ENCODE measurements at places on chromosomes 16 and 17.
A peak's percentile ranks its signal among the peaks of the same experiment; 100 is the strongest.

DNA sequence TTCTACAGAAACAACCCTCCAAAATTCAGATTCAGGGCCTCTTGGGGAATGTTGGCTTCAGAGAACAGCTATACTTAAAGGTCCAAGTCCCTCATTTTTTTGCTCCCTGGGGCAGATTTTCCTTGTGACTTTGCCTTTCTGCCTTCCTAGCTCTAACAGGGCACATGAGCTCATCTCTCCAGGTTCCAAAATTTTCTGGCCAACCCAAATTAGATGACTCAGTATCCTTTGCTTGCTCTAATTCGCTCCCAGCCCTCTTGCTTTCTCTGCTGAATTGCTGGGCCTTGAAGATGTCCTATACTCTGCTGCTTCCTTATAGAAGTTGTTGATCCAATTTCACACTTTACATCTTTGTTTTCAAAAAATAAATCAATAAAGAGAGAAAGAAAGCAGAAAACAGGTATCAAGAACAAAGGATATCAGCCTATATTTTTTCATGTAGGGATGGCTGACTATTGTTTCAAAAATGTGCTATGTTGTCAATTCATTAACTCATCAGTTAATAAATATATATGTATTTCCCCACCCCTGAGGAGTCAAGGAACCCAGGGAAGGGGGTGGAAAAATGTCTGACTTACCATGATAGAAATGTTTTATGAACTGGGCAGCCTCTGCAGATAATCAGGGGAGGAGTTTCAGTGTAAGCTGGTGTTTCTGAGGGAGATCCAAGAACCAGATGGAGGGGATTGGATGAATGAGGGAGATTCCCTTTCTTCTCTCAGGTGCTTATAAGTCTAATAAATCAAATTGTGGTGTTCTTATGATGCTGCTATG is 1.0 kb upstream of the KRTAP4-2 start:
- DNase-seq, result no peak
- no peaks in the 10 kb centered on the region for H3K4me1 ChIP-seq
- H3K4me3 ChIP-seq, result no peak overlapping the region
- H3K27ac ChIP-seq, result no peak overlapping the region
- H3K36me3 ChIP-seq, result no peaks in the 10 kb centered on the region

GRCh38 chr16:30090610-30091331 is 953 bp downstream of the TBX6 start:
- H3K36me3 ChIP-seq, result peaks cover 22% of the 10 kb centered on the region
- H3K27ac ChIP-seq, result peak overlapping the region; percentile 49
- no peak overlapping the region for H3K4me3 ChIP-seq

DNA sequence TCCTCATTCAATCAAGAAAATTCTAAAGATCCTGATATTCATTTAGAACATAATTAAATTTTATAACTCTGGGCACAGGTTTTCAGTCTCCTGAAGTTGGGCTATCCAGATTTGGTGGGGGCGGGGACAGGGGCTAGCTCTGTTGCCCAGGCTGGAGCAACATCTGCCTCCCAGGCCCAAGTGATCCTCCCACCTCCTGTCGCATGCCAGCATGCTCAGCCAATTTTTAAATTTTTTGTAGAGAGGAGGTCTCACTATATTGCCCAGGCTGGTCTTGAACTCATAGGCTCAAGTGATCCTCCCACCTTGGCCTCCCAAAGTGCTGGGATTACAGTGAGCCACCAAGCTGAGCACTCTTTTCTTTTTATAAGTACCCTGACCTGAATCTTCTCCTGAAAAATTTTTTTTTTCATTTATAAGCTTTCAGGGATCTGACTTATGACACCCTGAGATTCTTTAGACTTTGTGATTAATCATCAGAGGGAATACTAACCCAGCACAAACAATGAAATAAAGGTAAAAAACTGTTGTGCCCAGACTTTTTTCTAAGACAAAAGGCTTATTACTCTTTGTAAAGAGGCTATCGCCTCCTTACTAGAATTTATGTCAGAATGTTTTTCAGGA is 62.6 kb downstream of the TUBD1 start:
- no peaks in the 10 kb centered on the region for H3K27me3 ChIP-seq
- peaks cover 8% of the 10 kb centered on the region for H3K36me3 ChIP-seq
- H3K27ac ChIP-seq, result peak overlapping the region; percentile 96
- peak overlapping the region; percentile 65 for H3K4me3 ChIP-seq
- DNase-seq, result no peak

- no peak overlapping the region for H3K27ac ChIP-seq
- H3K27me3 ChIP-seq, result no peaks in the 10 kb centered on the region
- H3K4me1 ChIP-seq, result peaks cover 46% of the 10 kb centered on the region
- DNase-seq, result peak; percentile 41
Observed at GRCh38 chr17:36602924-36603384, 1.6 kb downstream of the MRM1 start.

GRCh38 chr16:12193692-12194091 is 217.2 kb downstream of the SNX29 start:
- DNase-seq, result no peak
- no peak overlapping the region for H3K4me3 ChIP-seq
- no peaks in the 10 kb centered on the region for H3K36me3 ChIP-seq
- H3K4me1 ChIP-seq, result peaks cover 13% of the 10 kb centered on the region
- H3K27ac ChIP-seq, result no peak overlapping the region
- H3K27me3 ChIP-seq, result no peaks in the 10 kb centered on the region

DNA sequence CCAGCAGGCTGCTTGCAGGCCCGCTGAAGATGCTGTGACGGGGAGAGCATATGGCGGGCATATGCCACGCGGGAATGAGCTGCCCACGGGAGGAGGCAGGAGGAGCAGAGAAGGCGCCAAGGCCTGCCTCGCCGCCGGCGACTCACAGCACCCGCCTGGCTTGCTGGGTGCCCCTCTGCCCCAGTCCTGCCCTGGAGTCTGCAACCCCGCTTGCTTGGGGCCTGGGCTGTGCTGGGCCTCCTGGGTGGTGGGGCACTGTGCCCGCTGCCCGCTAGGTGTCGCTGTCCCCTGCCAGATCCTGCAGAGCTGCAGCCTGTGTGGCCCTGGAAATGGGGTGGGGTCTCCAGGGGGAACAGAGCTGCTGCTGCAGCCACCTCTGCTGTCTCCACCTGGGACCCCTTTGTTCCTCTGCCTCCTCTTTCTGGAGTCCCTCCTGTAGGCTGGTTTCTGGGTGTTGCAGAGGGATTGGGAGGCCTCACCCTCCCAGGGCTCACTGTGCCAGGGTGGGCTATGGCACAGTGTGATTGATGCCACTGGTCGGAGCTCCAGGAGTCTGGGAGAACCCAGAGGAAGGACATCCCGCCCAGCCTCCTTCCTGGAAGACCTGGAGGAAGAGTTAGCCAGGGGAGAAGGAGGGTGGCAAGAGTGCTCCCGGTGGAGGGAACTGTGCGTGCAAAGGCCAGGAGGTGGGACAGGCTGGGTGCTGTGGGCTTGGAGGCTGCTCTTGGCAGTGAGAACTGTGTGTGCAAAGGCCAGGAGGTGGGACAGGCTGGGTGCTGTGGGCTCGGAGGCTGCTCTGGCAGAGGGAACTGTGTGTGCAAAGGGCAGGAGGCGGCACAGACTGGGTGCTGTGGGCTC is 141.0 kb upstream of the CIBAR2 start:
- DNase-seq, result peak; percentile 39
- H3K36me3 ChIP-seq, result no peaks in the 10 kb centered on the region
- H3K27ac ChIP-seq, result no peak overlapping the region
- no peaks in the 10 kb centered on the region for H3K4me1 ChIP-seq

DNA sequence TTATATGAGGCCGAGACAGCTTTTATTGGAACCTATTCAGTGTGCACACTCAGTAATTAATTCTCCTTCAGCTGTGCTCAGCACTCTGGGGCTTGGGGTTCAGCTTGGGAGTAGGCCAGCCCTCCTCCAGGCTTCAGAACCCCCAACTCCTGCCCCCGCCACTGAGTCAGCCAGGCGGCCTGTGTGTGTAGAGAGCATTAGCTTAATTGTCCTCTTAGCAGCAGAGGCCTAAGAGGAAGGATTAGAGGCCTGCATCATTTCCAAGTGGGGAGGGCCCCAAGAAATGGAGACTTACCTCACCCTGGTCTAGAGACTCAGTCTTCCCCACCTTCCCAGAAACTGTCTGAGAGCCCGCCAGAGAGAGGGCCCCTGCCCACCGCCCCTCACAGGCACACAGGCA is 772 bp downstream of the PRSS53 start:
- no peaks in the 10 kb centered on the region for H3K27me3 ChIP-seq
- no peak for DNase-seq
- H3K4me1 ChIP-seq, result peaks cover 6% of the 10 kb centered on the region

- DNase-seq, result no peak
- no peaks in the 10 kb centered on the region for H3K27me3 ChIP-seq
- H3K27ac ChIP-seq, result no peak overlapping the region
- no peaks in the 10 kb centered on the region for H3K36me3 ChIP-seq
- H3K4me1 ChIP-seq, result peaks cover 15% of the 10 kb centered on the region
Observed at GRCh38 chr17:40306395-40306794, 2.6 kb upstream of the RARA start.

DNA sequence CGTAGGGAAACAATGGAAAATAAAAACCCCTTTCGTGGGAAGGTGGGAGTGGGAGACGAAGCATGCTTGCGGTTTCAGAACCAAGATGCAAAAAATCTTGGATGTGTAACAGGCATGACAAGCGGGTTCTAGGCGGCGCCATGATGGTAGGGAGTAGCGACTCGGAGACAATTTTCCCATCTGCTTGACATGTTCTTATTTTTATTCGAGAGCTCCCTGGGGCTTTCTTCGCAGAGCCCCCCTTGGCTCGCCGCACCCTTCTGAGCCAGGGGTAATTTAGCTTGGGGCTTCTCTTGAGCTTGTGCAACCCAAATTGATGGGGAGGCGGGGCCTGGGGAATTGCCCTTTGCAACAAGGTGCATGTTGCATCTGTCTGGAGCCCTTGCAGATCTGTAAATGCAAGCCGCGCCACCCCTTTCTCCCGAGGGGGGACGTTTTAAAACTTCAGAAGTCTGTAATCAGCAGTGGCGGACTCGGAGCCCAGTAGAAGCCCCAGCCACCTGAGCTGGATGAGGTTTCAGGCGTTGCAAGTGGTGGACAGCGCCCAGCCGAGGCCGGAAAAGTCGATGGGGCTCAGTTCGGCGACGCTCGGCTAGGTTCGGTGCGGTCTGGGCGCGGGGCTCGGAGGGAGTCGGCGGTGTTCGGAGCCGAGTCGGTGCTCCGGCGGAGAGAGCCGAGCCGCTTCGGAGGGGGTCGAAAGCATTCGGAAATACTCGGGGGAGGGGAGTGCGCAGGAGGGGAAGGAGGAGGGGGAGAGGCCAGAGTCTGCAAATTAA is 2.9 kb downstream of the GNAO1 start:
- H3K36me3 ChIP-seq, result peaks cover 11% of the 10 kb centered on the region
- peaks cover 43% of the 10 kb centered on the region for H3K4me1 ChIP-seq
- H3K27ac ChIP-seq, result peak overlapping the region; percentile 35
- no peaks in the 10 kb centered on the region for H3K27me3 ChIP-seq
- H3K4me3 ChIP-seq, result peak overlapping the region; percentile 84

- peak within 1 kb of the TSS; percentile 76 for H3K4me3 ChIP-seq
- no peak for DNase-seq
- H3K36me3 ChIP-seq, result peaks cover 1% of the 10 kb centered on the region
- peaks cover 55% of the 10 kb centered on the region for H3K27me3 ChIP-seq
Observed at GRCh38 chr17:46979147-46979863, at the start of gene RPRML. RPRML (minus strand) TSS chr17:46979253; CDS start chr17:46979007, 246 bp downstream.

- no peak for DNase-seq
- peaks cover 7% of the 10 kb centered on the region for H3K27me3 ChIP-seq
- H3K4me3 ChIP-seq, result no peak overlapping the region
- H3K27ac ChIP-seq, result no peak overlapping the region
- H3K4me1 ChIP-seq, result no peaks in the 10 kb centered on the region
Observed at GRCh38 chr17:13265311-13265710, 247.5 kb upstream of the ELAC2 start.

GRCh38 chr16:10343124-10343760 is 42.6 kb upstream of the ATF7IP2 start:
- no peak overlapping the region for H3K4me3 ChIP-seq
- H3K27me3 ChIP-seq, result no peaks in the 10 kb centered on the region
- DNase-seq, result no peak
- no peaks in the 10 kb centered on the region for H3K4me1 ChIP-seq
- H3K36me3 ChIP-seq, result peaks cover 1% of the 10 kb centered on the region
- no peak overlapping the region for H3K27ac ChIP-seq

DNA sequence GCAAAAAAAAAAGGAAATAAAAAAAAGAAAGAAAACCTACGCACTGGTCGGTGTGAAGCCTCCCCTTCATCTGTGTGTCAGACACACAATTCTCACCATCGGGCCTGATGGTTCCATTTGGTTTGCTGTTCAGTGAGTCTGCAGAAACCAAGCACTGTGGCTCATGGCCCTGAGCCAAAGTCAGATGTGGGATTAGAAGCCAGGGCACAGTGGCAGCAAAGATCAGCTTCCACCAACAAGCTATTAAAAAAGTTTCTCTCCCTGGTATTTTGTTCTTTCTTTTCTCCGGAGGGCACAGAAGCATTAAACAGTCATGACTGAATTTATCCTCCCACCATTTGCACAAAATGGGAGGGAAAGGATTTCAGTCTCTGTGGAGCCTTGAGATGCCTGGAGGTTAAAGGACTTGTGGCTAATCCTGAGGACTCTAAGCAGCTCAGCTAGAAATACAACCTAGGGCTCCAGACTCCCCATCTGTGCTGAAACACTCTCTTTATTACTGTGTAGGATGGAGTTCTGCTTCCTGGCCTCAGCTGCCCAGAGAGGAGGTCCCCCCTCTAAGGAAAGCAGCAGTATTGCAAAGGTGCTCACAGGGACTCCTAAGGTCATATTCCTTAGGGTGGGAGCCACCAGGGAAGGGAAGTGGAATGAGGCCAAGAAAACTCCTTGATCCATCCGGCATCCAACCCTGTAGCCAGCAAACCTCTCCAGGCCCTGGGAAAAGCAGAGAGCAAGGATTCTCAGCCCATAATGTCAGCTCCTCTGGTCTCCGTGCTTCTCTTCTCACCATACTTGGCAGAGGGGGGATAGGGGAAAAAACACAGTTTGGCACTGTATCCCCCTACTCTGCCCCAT is 28.2 kb downstream of the SLC39A11 start:
- DNase-seq, result no peak
- no peak overlapping the region for H3K27ac ChIP-seq
- H3K27me3 ChIP-seq, result no peaks in the 10 kb centered on the region
- peaks cover 2% of the 10 kb centered on the region for H3K36me3 ChIP-seq

DNA sequence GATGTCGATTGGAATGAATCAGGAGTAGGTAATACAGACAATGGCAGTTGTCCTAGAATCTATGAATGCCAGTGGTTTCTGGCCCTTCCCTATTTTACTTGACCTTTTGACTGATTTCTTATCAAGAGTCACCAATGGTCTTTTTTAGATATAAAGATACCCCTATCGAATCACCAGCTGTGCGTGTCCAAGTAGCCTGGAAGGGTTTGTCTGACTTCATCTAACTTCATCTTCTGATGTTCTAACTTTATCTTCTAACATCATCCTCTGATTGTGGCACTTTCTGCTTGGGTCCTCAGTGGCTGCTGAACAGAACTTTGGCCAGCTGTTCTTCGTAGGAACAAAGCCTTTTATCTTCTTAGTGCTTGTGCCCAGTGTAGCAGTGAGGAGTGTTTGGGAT is 129.7 kb downstream of the MSI2 start:
- DNase-seq, result no peak
- peaks cover 5% of the 10 kb centered on the region for H3K36me3 ChIP-seq
- no peaks in the 10 kb centered on the region for H3K27me3 ChIP-seq

Measured in central memory CD8-positive, alpha-beta T cell (primary cell).